ENCODE measurements at places on chromosomes 4 and X.

DNA sequence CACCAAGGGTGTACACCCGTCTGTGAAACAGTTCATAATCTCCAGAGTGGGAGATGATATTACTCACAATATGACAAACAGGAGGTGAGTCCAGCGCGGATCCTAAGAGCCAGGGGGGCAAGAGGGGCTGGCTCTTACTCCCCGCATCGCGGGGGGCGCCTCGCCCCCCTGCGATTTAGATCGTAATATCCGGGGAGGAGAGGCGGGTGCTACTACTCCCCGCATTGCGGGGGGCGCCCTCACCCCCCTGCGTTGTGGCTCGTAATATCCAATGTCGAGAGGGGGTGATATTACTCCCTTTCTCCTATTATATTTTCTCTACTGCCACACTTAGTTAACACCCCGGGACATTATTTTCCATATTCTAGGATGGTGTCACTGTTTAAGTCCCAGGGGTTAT lies 131.9 kb downstream of the ADRA2C start:
- no peak for DNase-seq

DNA sequence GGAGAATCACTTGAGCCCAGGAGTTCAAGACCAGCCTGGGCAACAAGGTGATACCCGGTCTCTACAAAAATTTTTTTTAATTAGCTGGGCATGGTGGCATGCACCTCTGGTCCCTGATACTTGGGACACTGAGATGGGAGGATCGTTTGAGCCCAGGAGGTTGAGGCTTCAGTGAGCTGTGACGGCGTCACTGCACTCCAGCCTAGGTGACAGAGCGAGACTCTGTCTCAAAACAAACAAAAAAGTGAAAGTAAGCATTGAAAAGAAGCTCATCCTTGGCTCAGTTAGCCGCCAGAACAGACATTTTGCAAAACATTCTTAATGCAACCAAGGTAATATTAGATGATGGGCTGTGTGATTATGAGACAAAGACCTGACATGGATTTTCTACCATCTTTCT lies 223.3 kb upstream of the VCX3A start:
- DNase-seq: no peak

- DNase-seq: peak; percentile 28
Observed at GRCh38 chr4:56879996-56880395, 27.7 kb upstream of the REST start.

DNA sequence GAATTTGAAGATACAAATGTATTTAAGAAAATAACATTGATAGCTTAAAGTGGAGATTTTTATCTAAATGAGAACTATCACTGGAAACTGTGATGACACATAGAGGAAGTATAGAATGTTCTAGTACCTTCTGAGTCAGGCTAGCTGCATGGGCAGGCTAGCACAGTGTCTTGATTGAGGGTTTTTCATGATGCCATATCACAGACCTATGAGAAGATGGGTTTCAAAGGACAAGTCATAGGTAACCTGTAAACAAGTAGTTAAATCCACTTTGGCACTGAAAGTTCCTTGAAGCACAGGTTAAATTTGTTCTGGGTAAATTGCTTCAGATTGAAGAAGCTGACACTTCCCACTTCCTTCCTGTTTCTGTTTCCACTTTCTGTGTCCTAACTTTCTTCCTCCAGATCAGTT lies 48.2 kb upstream of the CDKN2AIP start:
- peak; percentile 61 for DNase-seq

GRCh38 chrX:139640259-139640658 lies 67.7 kb downstream of the MCF2 start:
- no peak for DNase-seq

DNA sequence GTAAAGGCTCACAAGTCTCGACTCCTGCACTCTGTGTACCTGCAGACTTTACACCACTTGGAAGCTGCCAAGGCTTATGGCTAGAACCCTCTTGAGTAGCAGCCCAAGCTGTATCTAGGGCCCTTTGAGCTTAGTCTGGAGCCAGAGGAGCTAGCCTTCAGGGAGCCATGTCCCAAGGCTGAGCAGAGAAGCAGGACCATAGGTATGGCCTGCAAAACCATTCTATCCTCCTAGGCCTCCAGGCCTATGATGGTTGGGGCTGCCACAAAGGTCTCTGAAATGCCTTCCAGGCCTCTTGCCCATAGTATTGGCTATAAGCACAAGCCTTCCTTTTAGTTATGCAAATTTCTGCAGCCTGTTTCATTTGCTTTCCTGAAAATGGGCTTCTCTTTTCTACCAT lies 380.7 kb upstream of the CPXCR1 start:
- DNase-seq: no peak

GRCh38 chr4:185536411-185536709 lies 1.1 kb upstream of the PDLIM3 start:
- DNase-seq: no peak

DNA sequence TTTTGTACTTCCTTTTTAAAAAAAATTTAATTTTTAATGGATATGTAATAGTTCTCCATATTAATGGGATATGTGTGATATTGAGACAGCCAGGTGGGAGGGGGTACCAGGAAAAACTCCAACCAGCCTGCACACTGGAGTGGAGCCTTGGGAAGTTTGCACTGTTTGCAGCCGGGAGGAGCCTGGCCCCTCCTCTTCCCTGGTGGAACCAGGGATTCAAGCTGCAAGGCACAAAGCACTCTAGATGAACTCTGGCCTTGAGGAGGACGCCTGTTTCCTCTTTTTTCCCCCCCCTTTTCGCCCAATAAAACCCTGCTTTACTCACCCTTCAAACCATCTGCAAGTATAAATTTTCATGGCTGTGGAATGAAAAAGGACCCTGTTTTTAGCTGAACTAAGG lies 48.2 kb upstream of the GC start:
- DNase-seq: no peak

DNA sequence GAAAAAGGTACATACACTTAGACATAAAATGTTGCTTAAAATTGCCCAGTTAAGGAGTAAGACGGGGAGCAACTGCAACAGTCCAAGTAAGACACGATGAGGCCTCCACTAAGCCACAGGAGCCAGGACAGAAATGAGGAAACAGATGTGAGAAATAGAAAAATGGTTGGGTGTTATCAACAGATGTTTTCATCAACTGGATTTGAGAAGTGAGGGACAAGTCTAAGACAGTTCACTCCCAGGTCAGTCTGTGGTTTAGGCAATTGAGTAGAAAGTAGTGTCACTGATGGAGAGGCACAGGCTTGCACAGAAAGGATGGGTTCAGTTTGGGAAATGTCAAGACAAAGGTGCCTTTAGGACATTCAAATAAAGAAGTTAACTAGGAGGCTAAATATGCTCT lies 23.5 kb upstream of the PHF8 start:
- DNase-seq: no peak

DNA sequence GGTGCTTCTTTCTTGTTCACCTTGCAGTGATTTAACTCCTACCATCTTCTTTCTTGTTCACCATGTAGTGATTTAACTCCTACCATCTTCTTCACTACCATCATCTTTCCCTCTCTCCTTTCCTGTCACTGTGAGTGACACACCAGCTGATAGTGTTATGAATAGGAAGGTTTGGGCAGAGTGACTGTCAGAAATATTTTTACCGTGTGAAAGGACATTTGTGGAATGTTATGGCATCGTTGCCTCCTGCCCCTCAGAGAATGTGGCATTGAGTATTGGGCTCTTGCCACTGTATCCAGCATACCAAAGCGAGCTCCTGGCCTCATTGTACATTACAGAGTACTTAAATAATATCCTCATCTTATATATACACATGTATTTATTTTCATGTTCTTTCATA lies 90.8 kb upstream of the AMOT start:
- no peak for DNase-seq

DNA sequence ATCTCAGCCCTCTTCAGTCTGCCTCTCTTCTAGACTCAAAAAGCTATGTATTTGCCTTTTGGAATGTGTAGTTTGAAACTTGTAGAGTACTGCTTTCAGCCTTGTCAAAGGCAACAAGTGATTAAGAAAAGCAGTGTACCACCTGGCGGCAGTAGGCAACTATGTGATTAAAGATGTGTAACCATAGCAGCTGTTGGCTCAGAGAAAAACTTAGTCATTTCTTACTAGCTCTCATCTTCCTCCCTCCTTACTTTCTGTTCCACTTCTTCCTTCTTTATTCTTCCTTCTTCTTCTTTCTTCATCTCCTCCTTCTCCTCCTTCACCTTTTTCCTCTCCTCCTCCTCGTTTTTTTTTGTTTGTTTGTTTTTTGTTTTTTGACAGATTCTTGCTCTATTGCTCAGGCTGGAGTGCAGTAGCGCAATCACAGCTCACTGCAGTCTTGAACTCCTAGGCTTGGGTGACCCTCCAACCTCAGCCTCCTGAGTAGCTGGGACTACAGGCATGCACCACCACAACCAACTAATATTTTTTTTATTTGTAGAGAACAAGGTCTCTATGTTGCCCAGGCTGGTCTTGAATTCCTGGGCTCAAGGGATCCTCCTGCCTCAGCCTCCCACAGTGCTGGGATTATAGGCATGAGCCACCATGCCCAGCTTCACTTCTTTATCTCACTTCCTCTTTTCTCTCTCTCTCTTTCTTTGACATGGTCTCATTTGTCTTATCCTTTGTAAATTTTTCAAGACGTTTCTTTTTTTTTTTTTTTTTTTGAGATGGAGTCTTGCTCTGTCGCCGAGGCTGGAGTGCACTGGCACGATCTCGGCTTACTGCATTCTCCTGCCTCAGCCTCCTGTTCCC lies 32.6 kb downstream of the ABHD18 start:
- peak; percentile 53 for DNase-seq

DNA sequence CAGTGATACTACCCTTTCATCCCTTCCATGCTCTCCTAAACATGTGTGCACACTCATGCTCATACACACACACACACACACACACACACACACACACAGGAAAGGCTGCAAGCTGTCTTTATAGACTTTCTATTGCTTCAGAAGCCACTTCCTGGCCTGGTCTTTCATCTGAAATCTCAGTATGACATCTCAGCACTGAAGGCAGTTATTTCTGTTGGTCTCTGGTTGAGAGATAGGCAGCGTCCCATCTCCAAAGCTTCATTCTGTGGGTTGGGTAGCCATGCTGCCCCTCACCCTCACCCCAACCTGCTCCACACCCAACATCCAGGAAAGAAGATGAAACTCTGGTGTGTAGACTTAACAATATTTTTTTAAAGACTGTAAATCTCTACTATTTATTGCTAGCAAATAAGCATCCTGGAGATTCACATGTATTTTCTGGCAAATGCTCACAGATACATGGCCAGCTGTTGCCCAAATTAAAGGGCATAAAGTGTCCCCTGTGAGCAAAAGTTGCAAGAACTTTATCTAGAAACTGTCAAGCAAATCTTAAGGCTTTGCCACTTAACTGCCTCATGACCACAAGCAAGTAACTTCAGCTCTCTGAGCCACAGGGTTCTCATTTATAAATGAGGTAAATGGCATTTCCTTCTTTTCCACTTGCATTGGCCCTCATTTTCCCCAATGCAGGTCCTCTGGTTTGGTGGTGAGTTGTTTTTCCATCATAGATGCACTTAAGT lies 189.8 kb upstream of the AFF2 start:
- no peak for DNase-seq

DNA sequence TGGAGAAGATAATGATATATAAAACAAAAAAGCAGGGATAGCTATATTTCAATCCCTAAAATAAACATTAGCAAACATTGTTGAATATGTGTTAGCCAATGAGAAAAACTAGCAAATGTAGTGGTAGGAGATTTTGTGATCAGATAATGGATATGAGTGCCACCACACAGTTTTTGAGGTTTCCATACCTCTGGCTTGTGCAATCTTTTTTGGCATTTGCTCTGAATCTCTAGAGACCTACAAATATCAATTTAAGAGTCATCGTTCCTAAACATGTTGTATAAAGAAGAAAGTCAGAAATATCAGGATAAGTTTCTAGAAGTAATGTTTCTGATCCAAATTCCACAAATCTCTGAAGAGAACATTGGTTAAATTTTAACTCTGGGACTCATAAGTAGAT lies 308.7 kb downstream of the PDGFC start:
- no peak for DNase-seq

DNA sequence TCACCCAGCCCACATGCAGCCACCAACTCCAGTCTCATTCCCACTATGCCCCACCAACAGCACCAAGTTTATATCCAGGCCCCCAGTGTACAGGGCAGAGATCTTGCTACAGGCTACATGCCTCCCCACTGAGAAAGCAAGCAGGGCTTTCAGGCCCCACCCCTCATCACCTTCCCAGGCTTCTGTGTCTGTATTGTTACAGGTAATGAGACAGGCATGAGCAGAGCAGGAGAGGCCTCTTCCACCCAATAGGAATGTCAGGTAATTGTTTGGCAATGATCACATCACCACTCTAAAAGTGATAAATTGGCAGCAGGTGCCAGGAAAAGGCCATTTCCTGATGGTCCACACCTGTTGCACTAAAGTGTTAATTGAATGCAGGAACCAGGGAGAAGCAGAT lies 102.5 kb downstream of the ZNF518B start:
- no peak for DNase-seq

DNA sequence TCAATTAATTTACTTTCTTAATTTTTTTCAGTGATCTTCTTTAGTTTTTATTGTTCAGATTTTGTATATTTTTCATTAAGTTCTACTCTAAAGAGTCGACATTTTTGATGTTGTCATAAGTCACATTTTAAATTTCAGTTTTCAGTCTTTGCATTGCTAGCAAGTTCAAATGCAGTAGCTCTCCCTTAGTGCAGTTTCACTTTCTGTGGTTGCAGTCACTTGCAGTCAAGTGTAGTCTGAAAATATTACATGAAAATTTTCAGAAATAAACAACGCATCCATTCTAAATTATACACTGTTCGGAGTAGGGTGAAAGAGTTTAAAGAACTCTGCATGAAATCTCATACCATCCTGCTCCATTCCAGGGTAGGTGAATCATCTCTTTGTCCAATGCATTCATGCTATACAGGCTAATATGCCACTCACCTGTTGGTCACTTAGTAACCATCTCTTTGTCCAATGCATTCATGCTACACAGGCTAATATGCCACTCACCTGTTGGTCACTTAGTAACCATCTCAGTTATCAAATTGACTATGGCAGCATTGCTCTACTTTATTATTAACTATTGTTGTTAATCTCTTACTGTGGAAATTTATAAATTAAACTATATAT lies 356.9 kb downstream of the STPG2 start:
- DNase-seq: no peak

All from suppressor macrophage (primary cell).